ENCODE measurements at places on chromosomes 1 and 21. TPM values are rescaled to one million over a fixed set of nuclear protein-coding genes. Genes with fewer than 3 reads are reported as not detected.

The KDM5B gene
- total RNA-seq = 93.4 TPM

The GSTM3 gene
- 104 TPM for total RNA-seq

The TRIM63 gene
- not detected for total RNA-seq

The CLDN17 gene
- not detected for total RNA-seq

The CELA3A gene
- 0.56 TPM for total RNA-seq
